ENCODE measurements at places on chromosomes 6 and 20.

DNA sequence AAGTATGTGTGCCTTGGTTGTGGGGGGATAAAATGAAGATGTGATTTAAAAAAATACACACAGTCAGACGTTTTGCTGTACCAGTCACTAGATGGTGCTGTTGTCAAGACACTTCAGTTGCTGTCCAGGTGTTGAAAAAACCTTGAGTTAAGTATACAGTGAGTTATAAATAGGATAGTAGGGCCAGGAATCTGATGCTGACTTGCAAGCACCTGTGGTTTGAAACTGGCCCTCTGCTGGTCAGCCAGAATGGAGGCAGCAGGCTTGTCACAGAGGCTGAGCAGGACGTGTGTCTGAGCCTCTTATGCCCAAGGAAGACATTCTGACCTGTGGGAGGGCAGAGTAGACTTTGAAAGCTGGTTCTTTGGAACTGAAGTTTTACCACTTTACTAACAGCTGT lies 27.8 kb downstream of the RNF8 start:
- peak; percentile 73 for DNase-seq

- no peak for DNase-seq
Observed at GRCh38 chr20:8434326-8434876, 302.3 kb downstream of the PLCB1 start.

DNA sequence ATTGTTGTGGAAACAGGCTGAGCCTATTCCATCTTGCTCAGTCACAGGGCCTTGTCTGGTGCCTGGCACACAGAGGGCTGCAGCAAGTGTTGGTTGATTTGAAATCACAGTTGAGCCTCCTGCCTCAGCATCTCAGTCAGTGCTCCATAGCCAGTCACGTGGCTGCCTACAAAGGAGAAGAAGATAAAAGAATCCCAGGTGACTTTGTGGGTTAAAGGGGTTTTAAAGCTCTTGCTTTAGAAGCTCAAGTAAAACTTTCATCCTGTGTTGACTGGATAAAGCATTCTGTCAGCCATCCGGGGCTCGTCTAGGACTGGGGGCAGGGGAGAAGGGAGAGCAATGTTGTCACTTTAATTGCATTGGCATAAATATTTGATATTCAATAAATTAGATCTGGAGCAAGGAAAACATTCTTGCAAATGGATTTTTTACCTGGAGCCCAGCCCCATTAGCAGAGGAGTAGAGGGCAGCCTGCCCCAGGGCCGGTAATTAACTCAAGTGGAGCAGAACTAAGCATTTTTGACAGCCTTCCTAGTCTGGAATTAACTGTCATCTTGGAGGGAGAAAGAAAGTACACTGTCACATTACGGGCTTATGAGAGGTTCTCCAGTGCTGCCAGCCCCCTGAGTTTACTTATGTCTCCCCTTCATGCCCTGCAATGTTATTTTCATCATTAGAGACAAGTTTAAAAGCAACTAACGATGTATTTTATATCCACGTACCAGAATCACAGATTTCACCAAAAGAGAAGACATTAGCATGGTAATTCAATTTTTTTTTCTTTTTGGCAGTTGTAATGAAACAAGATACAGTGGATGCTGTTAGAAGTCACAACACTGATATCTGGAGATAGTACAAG lies 71.7 kb upstream of the GTSF1L start:
- DNase-seq: no peak

DNA sequence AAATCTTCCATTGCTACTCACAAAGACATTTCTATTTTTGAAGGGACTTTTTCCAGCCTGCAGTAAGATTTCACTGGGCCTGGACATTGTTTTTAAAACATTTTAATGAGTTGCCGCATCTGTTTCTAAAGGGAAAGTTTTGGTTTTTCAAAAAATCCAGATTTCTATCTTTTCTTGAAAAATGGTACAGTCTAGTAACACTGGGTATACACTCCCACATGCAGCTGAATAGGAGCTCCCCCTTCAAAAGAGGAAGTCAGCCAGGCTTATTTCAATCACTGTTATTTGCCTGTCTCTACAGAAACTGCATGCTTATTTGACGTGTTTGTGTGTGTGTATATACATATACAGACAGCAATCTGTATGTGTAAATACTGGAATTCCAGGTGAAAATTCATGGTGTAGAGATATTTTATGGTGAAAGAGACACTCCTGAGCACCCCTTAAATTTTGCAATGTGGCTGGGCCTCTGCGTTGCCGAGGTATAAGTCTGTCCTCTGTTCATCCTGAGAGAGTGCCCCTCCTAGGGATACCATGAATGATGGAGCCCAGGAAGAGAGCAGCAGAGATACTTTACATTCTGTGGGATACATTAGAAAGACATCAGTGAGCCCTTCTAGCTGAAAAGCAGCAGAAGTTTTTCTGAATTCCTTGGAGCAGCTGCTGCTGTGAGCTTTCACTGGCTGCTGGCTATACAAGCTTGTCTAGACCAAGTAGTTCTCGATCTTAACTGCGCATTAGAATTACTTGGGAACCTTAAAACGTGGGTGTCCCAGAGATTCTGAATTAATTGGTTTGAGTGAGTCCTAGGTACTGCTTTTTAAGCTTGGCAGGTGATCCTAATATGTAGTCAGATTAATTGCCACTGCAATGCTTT lies 12.0 kb upstream of the ABRACL start:
- DNase-seq: no peak

GRCh38 chr6:138278326-138278725 lies 60.0 kb upstream of the PBOV1 start:
- DNase-seq: no peak

- no peak for DNase-seq
Observed at GRCh38 chr6:154157082-154157481, 118.0 kb downstream of the OPRM1 start.

- no peak for DNase-seq
Observed at GRCh38 chr6:157912326-157912725, 69.3 kb upstream of the SYNJ2 start.

GRCh38 chr6:89221971-89222711 lies 5.0 kb upstream of the GABRR1 start:
- no peak for DNase-seq

- DNase-seq: no peak
Observed at GRCh38 chr6:131588643-131589042, 15.6 kb downstream of the ARG1 start.

DNA sequence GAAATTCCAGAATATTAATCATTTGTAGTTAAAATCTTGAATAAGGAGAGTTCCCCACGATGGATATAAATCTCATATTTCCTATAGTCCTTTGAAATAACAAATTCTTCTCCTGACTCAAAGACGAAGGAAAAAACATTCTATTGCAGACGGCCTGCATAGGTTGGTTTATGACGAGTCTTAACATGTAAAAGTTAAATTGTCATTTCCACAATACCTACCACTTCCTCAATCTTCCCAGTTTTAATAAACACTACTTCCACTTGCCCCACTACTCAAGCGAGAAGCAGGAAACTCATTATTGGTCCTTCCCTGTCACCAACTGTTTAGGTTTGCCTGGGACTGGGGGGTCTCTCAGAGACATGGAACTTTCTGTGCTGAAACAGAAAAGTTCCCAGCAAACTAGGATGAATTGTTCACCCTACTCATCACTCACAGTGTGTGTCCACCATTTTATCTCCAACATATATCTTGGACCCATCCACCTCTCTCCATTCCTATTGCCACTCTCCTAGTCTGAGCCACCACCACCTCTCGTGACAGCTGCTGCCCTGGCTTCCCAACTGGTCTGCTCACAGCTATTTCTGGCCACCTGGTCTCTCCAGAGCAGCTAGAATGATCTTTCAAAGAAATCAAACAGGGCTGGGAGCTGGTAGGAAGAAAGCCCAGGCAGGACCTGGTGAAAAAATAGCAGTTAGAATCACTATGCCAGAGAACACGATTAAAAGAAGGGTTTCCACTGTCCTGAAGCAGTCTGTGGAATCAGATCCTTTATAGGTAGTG lies 15.1 kb upstream of the ZSCAN9 start:
- DNase-seq: no peak

- no peak for DNase-seq
Observed at GRCh38 chr6:32427218-32427617, 12.5 kb upstream of the HLA-DRA start.

- no peak for DNase-seq
Observed at GRCh38 chr20:35511814-35512420, 17.5 kb downstream of the C20orf173 start.

GRCh38 chr6:118724211-118724610 lies 72.8 kb upstream of the CEP85L start:
- peak; percentile 34 for DNase-seq

GRCh38 chr6:131694832-131695426 lies 6.3 kb downstream of the OR2A4 start:
- DNase-seq: no peak

DNA sequence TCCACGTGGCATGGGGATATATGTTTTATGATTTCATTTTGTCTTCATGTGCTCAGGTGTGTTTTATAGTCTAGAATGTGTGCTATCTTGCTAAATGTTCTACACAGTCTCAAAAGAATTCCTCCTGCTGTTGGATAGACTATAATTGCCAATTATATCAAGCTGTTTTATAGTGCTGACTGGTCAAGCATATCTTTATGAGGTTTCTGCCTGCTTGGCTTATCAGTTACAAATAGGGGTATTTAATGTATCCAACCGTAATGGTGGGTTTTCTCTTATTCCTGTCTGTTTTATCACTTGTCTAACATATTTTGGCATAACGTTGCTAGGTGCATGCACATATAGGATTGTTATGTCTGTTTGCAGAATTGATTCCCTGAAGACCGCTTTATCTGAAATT lies 201.3 kb downstream of the EYS start:
- DNase-seq: no peak

- no peak for DNase-seq
Observed at GRCh38 chr20:854601-855000, 21.1 kb downstream of the FAM110A start.

- DNase-seq: no peak
Observed at GRCh38 chr6:43759136-43759906, 10.7 kb upstream of the VEGFA start.

- DNase-seq: no peak
Observed at GRCh38 chr20:61166324-61166723, 85.7 kb upstream of the CDH4 start.

DNA sequence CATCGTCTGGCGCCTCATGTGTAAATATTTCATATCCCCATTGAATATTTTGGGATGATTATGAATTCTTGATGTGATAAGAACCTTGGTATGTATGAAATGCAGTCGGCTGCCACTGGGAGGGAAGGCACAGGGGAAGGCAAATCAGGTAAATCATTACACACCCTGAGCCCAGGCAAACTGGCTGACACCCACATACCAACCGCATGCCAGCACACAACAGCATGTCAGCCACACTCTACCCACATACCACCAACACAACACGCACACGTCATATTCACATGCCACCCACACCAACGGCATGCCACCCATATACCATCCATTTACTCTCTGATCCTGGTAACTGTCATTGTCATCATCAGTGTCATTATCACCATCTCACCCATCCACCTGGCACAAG lies 28.3 kb upstream of the MDGA1 start:
- no peak for DNase-seq

DNA sequence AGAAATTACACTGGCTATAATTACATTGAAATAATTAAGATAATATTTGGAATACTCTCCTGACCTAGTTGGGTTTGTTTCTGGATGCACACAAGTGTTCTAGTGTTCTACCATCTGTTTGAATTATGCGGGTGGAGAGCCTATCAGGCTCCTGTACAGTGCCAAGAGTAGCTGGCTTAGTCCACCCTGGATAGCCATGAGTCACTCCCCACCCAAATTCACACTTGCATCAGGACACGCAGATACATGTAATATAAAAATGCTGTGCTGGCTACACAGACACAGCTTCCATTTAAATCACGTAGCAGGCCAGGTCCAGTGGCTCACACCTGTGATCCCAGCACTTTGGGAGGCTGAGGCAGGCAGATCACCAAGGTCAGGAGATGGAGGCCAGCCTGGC lies 686.2 kb upstream of the SLC35B3 start:
- no peak for DNase-seq

DNA sequence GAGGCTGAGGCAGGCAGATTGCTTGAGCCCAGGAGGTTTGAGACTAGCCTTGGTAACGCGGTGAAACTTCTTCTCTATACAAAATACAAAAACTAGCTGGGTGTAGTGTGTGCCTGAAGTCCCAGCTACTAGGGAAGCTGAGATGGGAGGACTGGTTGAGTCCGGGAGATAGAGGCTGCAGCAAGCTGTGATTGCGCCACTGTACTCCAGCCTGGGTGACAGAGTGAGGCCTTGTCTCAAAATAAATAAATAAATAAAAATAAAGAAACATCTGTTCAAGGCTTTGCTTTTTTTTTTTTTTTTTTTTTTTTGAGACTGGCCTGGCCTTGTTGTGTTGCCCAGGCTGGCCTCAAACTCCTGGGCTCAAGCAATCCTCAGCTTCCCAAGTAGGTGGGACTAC lies 23.7 kb upstream of the SLC23A2 start:
- DNase-seq: no peak

DNA sequence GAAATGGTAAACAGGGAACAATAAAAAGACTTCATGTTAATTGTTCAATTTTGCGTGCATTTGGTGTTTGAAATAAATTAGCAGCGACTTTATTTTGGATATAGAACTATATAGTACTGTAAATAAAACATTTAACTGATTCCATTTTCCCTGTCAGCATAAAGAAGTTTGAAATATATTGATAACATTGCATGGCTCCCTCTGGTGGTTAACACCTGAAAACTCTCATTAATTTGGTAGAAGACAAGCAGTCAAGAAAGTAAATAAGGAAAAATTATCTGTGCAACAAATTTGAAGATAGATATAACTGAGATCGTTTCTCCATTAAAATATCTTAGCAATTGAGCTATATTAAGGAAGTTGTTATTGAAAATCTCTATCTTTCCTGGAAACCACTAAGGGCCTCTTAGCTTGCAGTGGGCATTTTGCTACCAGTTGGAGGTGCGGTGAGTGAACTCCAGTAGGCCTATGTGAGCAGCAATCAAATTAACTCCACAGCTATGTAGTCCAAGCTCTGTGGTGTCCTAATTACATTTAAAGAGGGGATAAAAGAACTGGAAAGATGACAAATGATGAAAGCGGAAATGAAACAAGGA lies 435.7 kb upstream of the FKBP1C start:
- no peak for DNase-seq

GRCh38 chr6:116840091-116840490 lies 11.2 kb upstream of the GPRC6A start:
- no peak for DNase-seq

GRCh38 chr6:14371530-14371929 lies 254.0 kb downstream of the CD83 start:
- no peak for DNase-seq

- DNase-seq: no peak
Observed at GRCh38 chr6:56690519-56691285, 48.0 kb upstream of the DST start.

GRCh38 chr6:11260249-11261038 lies 28.0 kb upstream of the NEDD9 start:
- no peak for DNase-seq
